ENCODE measurements at places on chromosomes 2 and 18. TPM values are rescaled to one million over a fixed set of nuclear protein-coding genes. Genes with fewer than 3 reads are reported as not detected.

DNA sequence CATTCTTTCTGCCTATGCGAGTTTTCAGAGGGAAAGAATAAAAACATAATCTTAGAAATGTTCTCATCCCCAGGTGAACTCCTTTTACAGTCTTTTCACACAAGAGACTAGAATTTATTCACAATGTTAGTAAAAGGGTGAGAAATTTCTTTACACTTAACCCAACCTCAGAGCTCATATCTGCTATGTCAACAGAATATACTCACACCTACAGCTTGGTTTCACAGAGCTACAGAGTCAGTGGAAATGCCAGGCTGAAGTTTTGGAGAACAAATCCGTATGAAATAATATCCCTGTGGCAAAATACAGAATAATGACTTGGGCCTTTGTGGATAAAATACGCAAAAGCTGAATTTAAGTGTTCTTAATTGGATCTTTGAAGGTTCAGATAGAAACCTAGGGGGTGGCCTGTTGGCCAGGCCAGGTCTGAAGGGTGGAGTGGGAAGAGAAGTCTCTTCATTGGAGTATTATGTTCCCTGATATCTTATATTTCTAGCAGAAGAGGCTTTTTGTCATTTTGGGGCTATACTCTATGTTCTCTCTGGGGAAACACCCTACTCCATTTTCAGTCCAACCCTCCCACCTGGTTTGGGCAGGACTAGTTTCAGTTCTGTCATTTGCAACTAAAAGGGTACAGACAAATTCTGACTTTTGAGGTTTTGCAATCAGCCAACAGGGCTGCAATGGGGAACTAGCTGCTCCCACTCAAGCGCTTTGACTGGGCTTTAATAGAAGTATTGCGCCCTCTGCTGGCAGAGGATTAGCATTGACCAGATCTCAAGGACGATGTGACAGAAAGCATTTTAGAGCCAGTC, 25.7 kb downstream of the FBXO48 start:
- no peak overlapping the region for H3K27ac ChIP-seq
- no peaks in the 10 kb centered on the region for H3K4me1 ChIP-seq
- no peaks in the 10 kb centered on the region for H3K36me3 ChIP-seq
- no peak overlapping the region for H3K4me3 ChIP-seq
- H3K27me3 ChIP-seq: no peaks in the 10 kb centered on the region

The SGO2 gene
- total RNA-seq: 27.0 TPM

GRCh38 chr2:160517731-160518130, 24.1 kb upstream of the RBMS1 start:
- peaks cover 3% of the 10 kb centered on the region for H3K4me1 ChIP-seq

The RAB17 gene
- 31.9 TPM for total RNA-seq

The SERPINB12 gene
- total RNA-seq: not detected

DNA sequence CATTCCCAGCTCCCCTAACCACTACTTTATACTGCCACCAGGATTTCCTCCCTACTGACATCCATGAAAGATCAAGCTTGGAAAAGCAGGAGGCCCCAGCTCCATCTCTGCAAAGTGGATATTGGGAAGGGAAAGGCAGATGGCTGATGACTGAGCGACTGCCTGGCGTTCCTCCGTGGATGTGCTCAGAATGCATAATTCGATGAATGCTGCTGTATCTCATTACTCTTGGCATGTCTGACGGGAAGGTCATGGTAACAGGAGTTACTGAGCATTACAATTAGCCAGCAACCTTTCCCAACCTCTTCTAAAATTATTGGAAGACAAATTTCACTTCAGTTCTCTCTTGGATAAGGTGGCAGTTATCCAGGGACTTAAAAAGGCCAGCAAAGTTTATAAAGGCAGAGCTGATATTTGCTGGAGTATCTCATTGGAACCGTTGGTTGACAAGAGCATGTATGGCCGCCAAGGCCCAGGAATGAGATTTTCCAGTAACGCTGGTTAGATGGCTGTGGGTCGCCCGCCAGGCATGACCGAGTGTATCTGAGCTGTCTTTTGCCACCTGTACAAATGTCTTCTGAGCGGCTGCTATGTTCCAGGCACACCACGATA, 34.5 kb downstream of the KCNE4 start:
- H3K4me3 ChIP-seq: no peak overlapping the region
- H3K27ac ChIP-seq: no peak overlapping the region
- DNase-seq: no peak
- H3K36me3 ChIP-seq: no peaks in the 10 kb centered on the region
- H3K27me3 ChIP-seq: no peaks in the 10 kb centered on the region
- no peaks in the 10 kb centered on the region for H3K4me1 ChIP-seq

GRCh38 chr2:225458431-225459117, 59.1 kb downstream of the NYAP2 start:
- H3K4me1 ChIP-seq: 0 out of 2 replicates have a peak, but pooled peaks cover 4% of the 10 kb centered on the region
- no peak for DNase-seq
- H3K27me3 ChIP-seq: no peaks in the 10 kb centered on the region

All from H9 (cell line).